ENCODE measurements at places on chromosomes 11 and 22.
A peak's percentile ranks its signal among the peaks of the same experiment; 100 is the strongest.

GRCh38 chr11:80559942-80560341 is 1119.1 kb upstream of the TENM4 start:
- no peak for DNase-seq

GRCh38 chr11:125625225-125625629 is 264 bp downstream of the CHEK1 start:
- DNase-seq, result no peak

- no peak for DNase-seq
Measured at GRCh38 chr11:134643115-134644012, 231.3 kb upstream of the B3GAT1 start.

- DNase-seq, result no peak
Measured at GRCh38 chr22:17281440-17281841, 62.2 kb upstream of the ADA2 start.

- no peak for DNase-seq
Measured at GRCh38 chr22:40844951-40845350, 11.5 kb downstream of the ST13 start.

- DNase-seq, result no peak
Measured at GRCh38 chr11:61980783-61981541, 13.5 kb upstream of the FTH1 start.

DNA sequence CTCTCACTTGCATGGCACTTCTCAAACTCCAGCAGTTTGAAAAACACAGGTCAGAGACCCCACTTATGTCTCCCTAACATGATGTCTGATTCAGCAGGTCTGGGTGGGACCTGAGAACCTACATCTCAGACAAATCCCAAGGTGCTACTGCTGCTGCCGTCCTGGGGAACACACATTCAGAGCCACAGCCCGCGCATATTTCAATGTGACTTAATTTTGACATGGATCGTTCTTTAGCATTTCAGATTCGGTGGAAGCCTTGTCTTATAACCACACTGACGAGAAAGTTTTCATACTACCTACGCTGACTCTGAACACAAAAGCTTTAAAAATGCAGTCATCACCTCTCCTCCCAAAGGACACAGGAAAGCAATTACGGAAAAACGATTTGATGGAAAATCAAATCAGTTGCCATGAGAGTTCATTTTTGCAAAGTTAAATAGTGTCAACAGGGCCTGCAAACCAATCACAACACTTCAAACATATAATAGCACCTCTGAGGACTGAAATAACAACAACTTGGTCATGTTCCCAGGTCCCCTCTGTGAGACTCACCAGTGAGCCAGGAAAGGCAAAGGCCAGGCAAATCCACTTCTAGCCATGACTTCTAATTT is 132.6 kb downstream of the SHANK2 start:
- no peak for DNase-seq

GRCh38 chr11:68020575-68020974 is 9.9 kb upstream of the NDUFS8 start:
- peak; percentile 39 for DNase-seq

DNA sequence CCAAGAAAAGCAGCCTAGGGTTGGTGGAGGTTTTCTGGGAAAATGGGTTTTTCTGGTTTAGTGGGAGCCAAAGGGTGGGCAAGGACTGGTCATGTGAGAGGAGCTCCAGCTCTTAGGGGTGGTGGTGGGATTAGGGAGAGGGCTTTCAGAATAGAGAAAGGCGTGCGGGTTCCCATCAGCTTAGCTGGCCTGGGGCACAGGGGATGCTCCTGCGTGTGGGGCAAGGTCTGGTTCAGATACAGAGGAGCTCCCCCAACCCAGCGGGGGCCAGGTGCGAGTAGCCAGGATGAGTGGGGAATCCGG is 644 bp downstream of the TMEM134 start:
- DNase-seq, result no peak

GRCh38 chr11:73313652-73314051 is 5.6 kb downstream of the ARHGEF17 start:
- no peak for DNase-seq

- DNase-seq, result no peak
Measured at GRCh38 chr11:121514432-121515334, 61.9 kb upstream of the SORL1-AS1 start.

DNA sequence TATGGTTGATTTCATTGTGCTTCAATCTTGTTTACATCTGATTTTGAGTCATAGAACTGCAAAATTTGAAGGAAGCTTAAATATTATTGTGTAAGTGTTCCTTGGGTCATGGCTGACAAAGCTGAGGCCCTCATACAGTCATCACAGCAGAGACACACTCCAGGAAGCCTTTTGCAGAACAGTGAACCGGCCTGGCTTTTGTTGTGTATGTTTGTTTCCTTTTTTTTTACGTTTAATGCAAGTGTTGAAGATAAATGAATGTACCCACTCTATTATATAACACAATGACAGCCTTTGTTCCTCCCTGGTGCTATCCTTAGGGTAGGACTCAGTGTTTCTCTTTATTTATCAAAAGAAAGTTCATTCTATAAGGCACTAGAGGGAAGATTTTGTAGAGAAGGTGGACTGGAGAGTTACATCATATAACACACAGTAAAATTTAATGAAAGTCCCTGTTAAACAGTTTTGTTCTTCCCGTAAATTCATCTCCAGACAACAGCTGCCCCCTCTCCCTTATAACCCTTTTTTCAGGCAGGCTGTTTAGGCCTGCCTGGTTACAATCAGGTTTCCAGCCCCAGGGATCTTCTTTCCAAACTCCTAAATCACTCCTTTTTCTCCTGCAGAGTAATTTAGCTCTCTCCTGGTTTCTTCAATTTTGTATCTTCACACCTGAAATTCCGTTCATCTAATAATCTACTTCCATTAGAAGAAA is 34.3 kb upstream of the CSTF3 start:
- no peak for DNase-seq

DNA sequence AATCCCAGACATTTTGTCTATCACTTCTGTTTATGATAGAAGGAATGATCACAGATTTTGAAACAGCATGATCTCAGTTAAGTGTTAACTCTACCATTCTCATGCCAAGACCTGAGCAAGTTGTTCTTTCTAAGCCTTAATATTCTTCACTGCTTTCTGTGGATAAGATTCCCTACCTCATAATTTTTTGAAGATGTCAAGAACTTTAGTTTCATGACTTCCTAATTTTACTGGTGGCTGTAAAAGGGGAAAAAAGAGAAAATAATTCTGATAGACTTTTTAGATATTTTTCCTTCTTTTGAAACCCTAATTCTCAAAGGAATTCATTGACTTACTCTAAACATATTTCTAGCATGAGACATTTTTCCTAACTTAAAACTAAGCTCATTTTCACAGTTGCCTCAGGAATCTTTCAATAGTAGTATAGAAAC is 520.0 kb upstream of the LUZP2 start:
- no peak for DNase-seq

DNA sequence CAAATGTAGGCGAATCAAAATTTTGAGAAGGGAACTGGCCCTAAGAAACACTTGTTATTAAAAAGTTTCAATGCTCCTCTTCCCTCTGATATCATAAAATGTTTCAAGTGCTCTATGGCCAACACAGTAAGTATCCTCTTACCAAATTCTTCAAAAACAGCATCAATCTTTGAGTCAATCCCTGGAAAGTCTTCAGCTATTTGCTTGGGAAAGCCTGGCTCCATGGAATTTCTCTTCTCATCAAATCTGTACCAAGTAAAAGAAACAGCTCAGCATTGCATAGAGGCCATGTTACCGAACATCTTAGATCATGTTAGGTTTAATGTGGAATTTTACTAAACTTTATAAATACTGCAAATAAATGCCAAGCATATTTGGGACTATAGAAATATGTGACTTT is 6.3 kb downstream of the MMP3 start:
- no peak for DNase-seq

DNA sequence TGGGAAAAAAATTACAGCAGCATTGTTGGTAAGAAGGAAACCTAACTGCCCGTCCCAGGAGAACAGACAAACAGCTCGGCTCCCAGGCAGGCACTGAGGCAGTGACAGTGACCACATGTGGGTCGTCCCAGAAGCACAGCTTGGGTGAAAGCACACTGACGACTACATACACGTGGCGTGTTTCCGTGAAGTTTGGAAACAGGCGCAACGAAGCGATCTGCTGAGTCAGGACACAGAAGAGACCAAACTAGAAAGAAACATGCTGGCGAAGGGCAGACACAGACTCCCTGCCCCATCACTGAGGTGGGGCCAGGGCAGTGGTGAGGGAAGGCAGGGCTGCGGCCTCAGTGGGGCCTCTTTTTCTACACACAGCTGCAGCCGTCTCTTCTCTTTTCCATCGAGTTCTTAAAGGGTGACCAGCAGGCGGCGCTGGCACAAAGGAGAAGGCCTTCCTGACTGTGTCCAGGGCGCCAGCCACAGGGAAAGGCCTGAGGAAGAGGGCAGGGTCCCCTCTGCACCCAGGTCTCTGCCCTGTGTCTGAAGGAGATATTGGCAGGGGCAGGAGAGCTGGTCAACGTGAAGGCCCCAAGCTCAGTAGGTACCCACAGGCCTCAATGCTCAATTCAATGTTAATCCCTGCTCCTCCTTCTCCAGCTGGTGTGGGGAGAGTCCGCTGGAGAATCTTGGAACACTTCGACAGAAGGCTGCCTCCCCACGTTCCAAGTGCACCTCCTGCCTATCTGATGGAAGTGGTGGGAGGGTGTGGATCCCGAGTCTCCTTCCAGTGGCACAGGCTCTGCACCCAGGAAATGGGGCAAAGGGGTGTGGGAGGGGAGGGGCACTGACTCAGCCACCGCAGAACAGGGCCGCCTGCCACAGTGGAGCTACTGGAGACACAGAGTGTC is 19.9 kb downstream of the CARS1 start:
- peak; percentile 84 for DNase-seq

GRCh38 chr11:125170001-125170509 is 5.5 kb downstream of the PKNOX2 start:
- no peak for DNase-seq

GRCh38 chr11:120133216-120134105 is 4.5 kb downstream of the TRIM29 start:
- no peak for DNase-seq

GRCh38 chr11:13837286-13837685 is 125.2 kb upstream of the SPON1 start:
- DNase-seq, result no peak

DNA sequence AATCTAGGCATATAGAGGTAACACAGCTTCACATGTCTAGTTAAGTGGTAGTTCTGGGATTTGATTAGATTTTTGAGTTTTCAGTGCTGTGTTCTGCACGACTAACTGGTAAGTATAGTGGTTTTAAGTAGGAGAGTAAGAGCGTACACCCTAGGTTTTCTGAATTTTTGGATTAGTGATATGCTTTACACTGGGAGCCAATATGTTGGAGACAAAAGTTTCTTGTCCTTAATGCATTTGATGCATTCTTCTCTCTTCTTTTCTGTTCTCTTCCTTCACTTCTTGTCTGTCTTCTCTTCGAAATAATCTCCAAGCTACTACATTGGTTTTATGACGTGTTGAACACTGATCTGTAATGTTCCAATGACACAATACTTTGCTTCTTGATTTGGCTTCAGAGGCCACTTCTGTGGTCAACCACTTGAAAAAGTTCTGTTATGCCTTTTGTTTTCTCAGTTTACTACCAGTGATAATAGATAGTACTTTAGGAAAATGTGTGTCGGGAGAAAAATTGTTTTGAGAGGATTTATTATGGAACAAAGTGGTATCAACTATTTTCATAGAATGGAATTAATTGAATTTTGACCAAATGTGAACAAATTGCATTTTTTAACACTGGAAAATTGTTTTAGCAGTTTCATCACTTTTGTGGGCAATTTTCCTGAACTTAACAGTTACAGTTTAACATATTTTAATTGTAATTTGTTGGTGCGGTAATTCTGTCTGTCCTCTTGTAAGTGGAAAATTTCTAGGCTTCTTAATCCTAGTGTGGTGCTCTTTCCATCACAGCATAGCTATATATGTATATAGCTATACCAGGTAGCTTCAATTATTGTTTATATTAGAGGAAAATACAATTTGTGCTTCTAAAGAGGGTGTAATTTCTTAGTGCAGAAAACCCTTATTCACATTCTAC is 2.6 kb downstream of the PDE3B start:
- no peak for DNase-seq

DNA sequence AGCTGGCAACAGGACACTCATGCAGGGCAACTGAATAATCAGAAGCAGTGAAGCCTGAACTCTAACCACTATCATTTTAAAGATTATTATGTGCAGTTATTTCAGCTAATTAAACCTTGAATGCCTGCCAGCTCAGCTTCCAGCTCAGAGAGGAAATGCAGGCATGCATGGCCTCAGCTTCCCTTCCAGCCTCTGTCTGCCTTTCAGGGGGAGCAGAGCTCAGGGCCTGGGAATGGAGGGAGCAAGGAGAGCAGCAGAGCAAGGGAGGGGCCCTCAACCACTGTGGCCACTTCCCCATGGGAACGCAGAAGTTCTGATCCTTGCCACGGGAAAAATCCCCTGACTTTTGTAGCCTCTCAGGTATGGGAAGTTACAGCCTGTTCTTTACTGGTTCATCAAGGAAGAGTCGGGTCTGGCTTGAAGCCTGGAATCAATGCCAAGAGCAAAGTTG is 32.5 kb upstream of the APLNR start:
- DNase-seq, result no peak

DNA sequence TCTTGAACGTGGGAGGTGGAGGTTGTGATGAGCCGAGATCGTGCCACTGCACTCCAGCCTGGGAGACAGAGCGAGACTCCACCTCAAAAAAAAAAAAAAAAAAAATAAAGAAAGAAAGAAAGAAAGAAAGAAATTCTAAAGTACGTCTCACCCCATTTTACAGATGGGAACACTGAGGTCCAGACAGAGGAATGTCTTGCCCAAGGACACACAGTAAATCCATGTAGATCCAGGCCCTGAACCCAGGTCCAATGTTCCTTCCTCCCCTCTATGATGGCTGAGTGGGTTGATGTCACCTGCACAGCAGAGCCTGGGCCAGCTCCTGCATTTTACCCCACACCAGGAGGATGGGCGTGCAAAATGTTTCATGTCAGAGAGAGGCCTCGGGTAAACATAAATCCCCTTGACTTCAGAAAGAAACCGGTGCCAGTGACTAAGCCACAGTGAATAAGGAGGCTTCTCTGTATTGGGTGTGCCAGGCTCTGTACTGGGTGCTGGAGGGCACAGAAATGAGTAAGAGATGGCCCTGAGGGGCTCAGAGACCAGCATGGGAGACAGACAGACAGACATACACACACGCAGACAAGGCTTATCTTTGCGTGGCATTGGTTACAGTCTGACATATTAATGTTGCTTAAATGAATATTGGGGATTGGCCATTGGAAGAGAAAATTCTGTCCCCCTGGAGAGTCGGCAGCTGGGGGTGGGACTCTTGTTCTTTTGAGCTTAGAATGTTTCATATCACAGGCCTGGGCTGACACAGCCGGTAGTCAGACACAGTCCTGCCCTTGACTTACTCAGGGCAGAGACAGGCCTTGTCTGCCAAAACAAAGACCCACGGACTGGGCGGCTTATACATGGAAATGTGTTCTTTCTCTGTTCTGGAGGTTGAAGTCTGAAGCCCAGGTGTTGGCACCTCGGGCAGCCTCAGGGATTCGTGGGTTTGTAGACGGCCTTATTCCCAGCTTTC is 105.4 kb downstream of the MIAT start:
- DNase-seq, result no peak

GRCh38 chr11:20388096-20389055 is 860 bp downstream of the PRMT3 start:
- DNase-seq, result no peak

- DNase-seq, result no peak
Measured at GRCh38 chr22:19422440-19423301, 8.9 kb downstream of the HIRA start.

- DNase-seq, result no peak
Measured at GRCh38 chr22:31150615-31151014, 9.4 kb upstream of the RNF185 start.

- no peak for DNase-seq
Measured at GRCh38 chr11:44852159-44852747, 98.4 kb downstream of the TP53I11 start.
